Cardiac fibroblast (primary cell): ENCODE measurements at places on chromosomes 6 and 20.

- no peak for DNase-seq
Measured at GRCh38 chr6:24566020-24566767, 71.4 kb downstream of the ALDH5A1 start.

DNA sequence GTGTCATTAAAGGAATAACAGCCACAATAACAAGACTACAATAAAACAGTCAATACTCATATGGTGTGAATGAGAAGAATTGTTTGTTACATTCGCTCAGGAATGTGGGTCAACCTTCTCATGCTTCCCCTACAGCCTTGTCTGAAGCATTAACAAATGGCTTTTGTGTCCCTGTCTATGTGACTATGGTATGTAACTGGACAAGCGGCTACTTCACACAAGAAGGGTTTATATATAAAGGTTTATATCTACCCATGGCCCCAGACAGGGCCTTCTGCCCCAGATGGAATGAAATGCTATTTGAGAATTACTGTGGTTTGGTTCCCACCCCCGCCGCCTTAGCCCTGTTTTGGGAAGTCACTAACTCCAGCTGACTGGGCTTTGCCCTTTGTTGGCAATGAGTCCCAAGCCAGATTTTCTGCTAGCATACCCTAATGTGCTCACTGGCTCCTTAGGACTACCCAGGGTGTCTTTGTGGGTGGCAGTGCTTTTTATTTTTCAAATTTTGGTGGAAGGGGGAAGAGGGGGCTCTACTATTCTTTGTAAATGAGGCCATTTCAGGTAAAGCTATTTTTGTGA lies 39.4 kb downstream of the TFAP2A start:
- DNase-seq: no peak

- DNase-seq: no peak
Measured at GRCh38 chr6:42387336-42387735, 64.4 kb downstream of the TRERF1 start.

DNA sequence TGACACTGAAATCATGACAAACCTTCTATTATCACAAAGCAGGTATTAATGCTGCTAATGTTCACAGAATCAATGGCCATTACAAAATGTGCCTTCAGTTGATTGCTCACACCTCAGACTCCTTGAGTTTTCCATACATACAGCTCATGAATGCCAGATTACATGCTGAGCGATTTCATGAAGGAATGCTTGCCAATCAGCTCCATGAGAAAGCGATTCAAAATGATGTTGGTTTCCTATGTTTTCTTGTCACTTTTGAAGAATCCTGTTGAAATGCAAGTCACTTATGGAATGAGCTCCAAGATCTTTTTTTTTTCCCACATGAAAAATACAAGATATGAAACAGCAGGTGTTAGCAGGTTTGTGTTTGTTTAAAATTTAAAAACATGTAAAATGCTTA lies 71.4 kb upstream of the SHLD1 start:
- no peak for DNase-seq

DNA sequence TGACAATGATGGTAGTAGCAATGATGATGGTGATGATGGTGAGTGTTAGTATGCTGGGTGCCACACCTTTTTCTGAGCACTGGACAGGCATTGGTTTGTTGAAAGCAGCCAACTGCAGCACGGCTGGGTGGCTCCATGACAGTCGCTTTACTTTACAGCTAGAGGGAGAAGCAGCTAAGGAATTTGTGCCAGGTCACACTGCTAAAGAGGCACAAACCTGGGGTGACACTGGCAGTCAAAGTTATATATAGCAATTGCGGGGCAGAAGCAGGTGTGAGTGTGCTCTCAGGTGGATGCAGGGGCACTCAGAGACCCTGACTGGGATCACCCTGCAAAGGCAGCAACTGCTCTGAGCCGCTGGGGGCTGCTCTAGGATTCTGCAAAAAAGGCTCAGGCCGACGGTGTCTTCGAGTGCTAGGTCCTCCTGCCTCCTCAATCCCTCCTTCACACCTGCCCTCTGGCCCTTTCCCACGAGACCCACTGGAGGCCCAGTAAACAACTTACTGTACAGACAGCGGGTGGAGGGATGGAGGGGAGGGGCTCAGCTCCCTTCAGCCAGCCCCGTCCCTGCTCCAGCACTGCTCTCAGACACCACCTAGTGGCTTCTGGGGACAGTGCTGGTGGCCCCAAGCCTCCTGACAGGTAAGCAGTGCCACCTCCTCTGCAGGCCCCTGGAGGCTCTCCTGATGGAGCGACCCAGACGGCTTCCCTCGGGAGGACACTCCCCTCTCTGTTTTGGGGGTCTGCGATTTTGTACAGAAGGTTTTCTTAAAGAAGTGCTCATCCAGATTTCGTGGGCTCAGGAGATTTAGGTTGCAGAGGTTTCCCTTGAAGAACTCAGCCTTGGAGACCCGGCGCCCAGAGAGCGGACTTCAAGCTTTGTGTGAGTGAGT lies 4.4 kb upstream of the RPS21 start:
- peak; percentile 79 for DNase-seq

DNA sequence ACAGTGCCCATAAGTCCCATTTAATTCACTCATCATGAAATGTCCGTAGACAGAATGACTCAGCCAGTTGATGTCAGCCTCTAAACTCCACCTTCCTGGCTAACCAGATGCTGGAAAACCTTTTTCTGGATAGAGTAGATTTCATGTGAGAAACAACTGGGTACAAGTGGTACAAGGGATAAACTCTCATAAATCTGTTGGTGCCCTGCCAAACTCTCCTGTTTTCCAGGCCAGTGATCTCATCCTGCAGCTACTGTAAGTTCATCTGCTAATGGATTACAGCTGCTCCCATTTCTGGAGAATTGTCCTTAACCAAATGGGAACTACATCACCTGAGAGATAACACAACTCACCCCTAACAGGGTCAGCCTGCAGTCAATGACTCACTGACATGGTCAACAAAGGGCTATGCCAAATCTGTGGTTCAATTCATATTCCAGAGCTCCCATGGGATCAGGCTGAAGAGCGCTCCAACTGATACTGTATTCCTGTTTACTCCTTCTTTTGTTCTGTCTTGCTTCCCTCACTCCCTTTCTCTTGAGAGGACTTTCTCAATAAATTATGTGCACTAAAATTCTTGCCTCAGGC lies 210.1 kb upstream of the HDDC2 start:
- peak; percentile 69 for DNase-seq

- no peak for DNase-seq
Measured at GRCh38 chr6:126531840-126532239, 191.9 kb downstream of the CENPW start.
